ENCODE measurements at places on chromosomes 5 and 9. TPM values are rescaled to one million over a fixed set of nuclear protein-coding genes. Genes with fewer than 3 reads are reported as not detected.

DNA sequence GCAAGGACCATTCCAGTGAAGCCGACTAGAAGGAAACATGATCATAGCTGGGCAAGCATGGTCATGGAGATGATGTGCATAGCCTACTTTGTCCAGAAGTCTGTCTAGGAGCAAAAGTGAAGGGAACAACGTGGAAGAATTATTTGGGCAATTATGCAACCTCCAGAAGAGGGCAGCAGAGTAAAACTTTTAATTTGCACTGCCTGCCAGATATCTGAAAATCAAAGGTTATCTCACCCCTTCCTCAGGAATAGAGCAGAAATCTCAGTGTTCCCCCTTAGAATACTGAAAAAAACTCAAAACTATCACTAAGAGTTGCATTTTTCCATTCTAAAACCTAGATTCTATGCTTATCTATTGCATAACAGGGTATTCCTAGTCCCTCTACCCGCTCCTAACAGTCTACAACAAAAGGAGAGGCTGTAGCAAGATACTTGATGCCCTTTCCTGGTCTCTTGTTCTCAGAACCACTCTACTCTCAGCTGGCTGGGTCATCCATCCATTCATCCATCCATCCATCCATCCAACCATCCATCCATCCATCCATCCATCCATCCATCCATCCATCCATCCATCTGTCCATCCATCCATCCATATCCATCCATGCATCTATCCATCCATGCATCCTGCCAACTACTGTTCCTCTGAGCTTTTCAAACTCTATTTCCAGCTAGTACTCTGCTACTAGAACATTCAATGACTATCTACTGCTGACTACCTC, 8.4 kb upstream of the SETD9 start:
- no peak overlapping the region for H3K4me3 ChIP-seq
- H3K27ac ChIP-seq, result no peak overlapping the region
- H3K36me3 ChIP-seq, result no peaks in the 10 kb centered on the region
- no peak for DNase-seq
- H3K4me1 ChIP-seq, result peaks cover 2% of the 10 kb centered on the region

DNA sequence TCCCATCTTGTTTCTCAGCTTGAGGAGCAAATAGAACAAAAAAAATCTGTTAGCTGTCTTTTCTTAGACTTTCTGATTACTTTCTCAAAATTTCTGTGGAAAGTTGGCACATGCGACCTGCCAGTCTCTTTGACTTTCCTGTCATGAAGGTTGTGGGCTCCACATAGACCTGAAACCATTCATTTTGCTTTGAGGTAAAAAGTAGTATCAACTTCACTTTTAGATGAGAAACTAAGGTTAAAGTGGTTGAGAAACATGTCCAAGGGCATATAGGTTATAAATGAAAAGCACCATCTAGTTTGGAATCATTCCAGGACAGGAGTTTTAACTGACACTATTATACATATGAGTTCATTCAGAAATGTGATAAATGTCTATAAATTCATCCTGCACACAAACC, 42.7 kb downstream of the ST8SIA4 start:
- no peaks in the 10 kb centered on the region for H3K27me3 ChIP-seq
- no peak overlapping the region for H3K27ac ChIP-seq
- H3K4me1 ChIP-seq, result no peaks in the 10 kb centered on the region
- DNase-seq, result no peak
- no peak overlapping the region for H3K4me3 ChIP-seq
- H3K36me3 ChIP-seq, result no peaks in the 10 kb centered on the region

GRCh38 chr5:133846478-133847226, 121.8 kb downstream of the C5orf15 start:
- H3K4me3 ChIP-seq, result no peak overlapping the region
- H3K4me1 ChIP-seq, result no peaks in the 10 kb centered on the region
- H3K27ac ChIP-seq, result no peak overlapping the region
- H3K36me3 ChIP-seq, result no peaks in the 10 kb centered on the region
- peaks cover 31% of the 10 kb centered on the region for H3K27me3 ChIP-seq
- no peak for DNase-seq

DNA sequence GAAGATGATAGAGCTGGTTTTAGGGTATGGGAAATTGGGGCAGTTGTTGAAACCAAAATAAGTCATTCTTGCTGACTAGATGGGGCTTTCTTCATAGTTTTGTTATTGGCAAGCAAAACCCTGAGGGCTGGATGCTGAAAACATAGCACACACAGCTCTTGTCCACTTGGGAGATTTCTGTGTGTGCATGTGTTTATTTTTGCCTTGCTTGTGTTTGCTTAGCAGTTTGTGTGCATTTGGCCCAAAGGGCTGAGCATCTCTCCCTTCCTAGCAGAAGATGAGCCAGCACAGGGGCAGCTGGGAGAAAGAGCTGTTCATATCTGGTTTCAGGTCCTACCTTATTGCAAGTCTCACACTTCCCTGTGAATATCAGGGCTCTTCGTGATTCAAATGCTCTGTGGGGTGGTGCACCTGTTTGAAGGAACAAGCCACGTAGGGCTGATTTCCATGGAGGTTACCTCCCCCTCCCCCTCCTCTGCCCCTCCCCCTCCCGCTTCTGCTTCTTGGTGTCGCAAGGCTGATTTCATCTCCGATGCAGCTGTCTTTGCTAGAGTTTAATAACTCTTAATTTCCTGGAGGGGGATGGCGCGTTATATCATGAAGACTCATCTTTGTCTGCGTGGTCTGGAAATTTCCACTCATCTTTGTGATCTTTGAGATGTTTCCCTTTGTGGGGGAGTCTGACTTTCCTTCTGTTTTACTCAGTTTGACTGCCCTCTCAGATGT, 296.5 kb downstream of the ARHGAP26 start:
- no peaks in the 10 kb centered on the region for H3K4me1 ChIP-seq
- H3K27me3 ChIP-seq, result no peaks in the 10 kb centered on the region
- peaks cover 3% of the 10 kb centered on the region for H3K36me3 ChIP-seq
- no peak overlapping the region for H3K4me3 ChIP-seq
- no peak for DNase-seq

DNA sequence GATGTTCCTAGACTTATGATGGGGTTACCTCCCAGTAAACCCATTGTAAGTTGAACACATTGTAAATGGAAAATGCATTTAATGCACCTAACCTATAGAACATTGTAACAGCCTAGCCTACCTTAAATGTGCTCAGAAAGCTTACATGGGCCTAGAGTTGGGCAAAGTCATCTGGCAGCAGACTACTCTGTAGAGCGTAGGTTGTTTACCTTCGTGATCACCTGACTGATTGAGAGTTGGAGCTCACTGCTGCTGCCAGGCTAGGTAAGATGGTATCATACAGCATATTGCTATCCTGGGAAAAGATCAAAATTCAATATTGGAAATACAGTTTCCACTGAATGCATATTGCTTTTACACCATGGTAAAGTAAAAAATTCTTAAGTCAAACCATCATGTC, 95.4 kb downstream of the HTR4 start:
- no peak for DNase-seq
- no peaks in the 10 kb centered on the region for H3K4me1 ChIP-seq
- H3K36me3 ChIP-seq, result no peaks in the 10 kb centered on the region
- H3K27me3 ChIP-seq, result no peaks in the 10 kb centered on the region
- H3K4me3 ChIP-seq, result no peak overlapping the region
- H3K27ac ChIP-seq, result no peak overlapping the region

DNA sequence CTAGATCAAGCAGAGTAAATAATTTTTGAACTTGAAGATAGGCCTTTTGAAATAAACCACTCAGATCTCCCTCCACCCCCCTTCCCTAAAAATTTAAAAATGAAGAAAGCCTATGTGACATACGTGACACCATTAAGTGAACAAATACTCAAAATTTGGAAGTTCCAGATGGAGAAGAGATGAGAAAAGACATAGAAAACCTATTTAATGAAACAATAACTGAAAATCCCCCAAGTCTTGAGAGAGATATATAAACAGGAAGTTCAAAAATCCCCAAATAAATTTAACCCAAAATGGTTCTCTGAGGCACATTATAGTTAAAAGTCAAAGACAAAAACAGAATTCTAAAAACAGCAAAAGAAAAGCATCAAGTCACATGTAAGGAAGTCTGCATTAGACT, 428.6 kb downstream of the PSAT1 start:
- H3K27ac ChIP-seq, result no peak overlapping the region
- H3K4me3 ChIP-seq, result no peak overlapping the region
- no peaks in the 10 kb centered on the region for H3K4me1 ChIP-seq
- no peaks in the 10 kb centered on the region for H3K36me3 ChIP-seq

- no peaks in the 10 kb centered on the region for H3K27me3 ChIP-seq
- H3K4me3 ChIP-seq, result no peak overlapping the region
- H3K27ac ChIP-seq, result no peak overlapping the region
- H3K36me3 ChIP-seq, result no peaks in the 10 kb centered on the region
- no peak for DNase-seq
These were observed 355.1 kb upstream of the TUSC1 start for GRCh38 chr9:26033336-26033735.

DNA sequence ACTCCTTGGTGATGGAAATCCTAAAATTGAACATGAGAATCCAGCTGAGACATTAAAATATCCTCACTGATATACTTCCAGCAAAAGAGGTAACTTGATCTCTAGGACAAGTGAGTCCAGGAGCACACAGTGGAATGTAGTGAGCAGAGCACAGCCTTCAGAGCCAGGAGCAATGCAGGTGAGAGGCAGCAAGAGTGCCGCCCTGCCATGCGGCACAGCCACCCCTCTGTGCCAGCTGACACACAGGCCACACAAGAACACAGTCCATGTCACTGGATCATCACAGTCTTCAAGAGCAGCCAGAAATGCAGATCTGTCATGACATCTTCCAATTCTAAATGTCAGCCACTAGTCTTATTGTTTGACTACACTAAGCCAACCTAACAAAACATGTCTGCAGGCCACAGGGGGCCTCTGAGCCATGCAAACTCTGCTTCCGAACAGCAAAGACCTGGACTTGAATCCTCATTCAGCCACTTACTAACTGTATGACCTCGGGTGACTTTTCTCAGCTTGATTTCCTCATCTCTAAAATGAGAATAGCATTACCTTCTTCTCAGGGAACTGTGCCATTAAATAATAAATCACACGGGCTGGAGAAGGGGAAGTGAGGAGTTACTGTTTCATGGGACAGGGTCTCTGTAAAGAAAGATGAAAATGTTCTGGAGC, 47.0 kb downstream of the CCDC125 start:
- no peaks in the 10 kb centered on the region for H3K27me3 ChIP-seq
- no peak overlapping the region for H3K27ac ChIP-seq
- H3K36me3 ChIP-seq, result peaks cover 5% of the 10 kb centered on the region
- no peak for DNase-seq
- H3K4me3 ChIP-seq, result no peak overlapping the region
- H3K4me1 ChIP-seq, result no peaks in the 10 kb centered on the region

- H3K36me3 ChIP-seq, result peaks cover 24% of the 10 kb centered on the region
- no peak overlapping the region for H3K27ac ChIP-seq
- H3K4me1 ChIP-seq, result no peaks in the 10 kb centered on the region
- DNase-seq, result no peak
- no peak overlapping the region for H3K4me3 ChIP-seq
- no peaks in the 10 kb centered on the region for H3K27me3 ChIP-seq
These were observed 9.2 kb downstream of the SPINK4 start for GRCh38 chr9:33249087-33249658.

DNA sequence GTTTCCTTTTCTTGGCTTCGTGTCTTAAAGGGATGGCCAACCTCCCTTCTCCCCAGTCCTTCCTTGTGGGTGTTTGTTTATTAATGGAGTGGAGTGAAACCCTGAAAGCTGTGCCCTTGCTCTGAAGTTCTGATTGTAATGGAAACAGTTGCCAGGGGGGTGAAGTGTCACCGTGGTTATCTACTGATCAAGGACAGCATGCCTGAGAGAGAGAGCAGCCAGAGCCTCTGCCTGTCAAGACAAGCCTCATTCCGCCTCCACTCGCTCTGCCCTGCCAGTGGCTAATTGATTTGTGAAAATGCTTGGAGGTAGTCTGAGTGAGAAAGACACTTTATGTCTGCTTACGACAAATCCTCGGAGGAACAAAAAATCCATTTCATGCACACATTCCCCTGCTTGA, 143.7 kb upstream of the SLC30A5 start:
- H3K36me3 ChIP-seq, result no peaks in the 10 kb centered on the region
- H3K4me3 ChIP-seq, result no peak overlapping the region
- H3K27ac ChIP-seq, result no peak overlapping the region
- no peaks in the 10 kb centered on the region for H3K4me1 ChIP-seq

DNA sequence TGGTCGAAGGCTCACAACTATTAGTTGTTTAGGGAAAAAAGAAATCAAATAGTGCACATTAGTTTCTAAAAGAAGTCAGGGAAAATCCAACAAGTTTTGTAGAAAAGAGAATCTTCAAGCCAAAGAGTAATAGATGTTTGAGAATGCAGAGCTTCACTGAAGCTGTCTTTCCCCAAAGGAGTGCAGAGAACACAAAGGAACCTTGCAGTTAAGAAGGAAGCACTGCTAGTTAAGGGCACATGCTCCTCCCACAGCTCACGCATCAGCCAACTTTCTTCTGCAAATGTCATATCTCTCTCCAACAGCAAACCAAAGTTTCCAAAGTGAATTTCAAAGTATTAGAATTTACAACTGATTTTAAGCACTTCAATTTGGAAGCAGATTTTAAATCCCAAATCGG, 116.4 kb upstream of the FST start:
- DNase-seq, result no peak
- no peaks in the 10 kb centered on the region for H3K4me1 ChIP-seq
- H3K27me3 ChIP-seq, result no peaks in the 10 kb centered on the region
- no peaks in the 10 kb centered on the region for H3K36me3 ChIP-seq
- H3K4me3 ChIP-seq, result no peak overlapping the region
- H3K27ac ChIP-seq, result no peak overlapping the region

- DNase-seq, result no peak
- no peaks in the 10 kb centered on the region for H3K36me3 ChIP-seq
- no peaks in the 10 kb centered on the region for H3K27me3 ChIP-seq
- no peak overlapping the region for H3K27ac ChIP-seq
These were observed 354.7 kb upstream of the KIF2A start for GRCh38 chr5:61951295-61951694.

GRCh38 chr5:56513141-56513540, 280.0 kb upstream of the ANKRD55 start:
- peaks cover 12% of the 10 kb centered on the region for H3K4me1 ChIP-seq
- no peak for DNase-seq
- H3K27me3 ChIP-seq, result no peaks in the 10 kb centered on the region
- H3K27ac ChIP-seq, result no peak overlapping the region

The N4BP3 gene
- total RNA-seq, result 4.0 TPM

The ITGA1 gene
- 2.9 TPM for total RNA-seq

The CKMT2 gene
- not detected for total RNA-seq

The CFAP77 gene
- total RNA-seq, result not detected

The CCL27 gene
- not detected for total RNA-seq

The ITK gene
- total RNA-seq, result 310 TPM

The MORN5 gene
- not detected for total RNA-seq

The F2RL1 gene
- total RNA-seq, result 5.5 TPM

The MAP1B gene
- 0.33 TPM for total RNA-seq
